ENCODE measurements at places on chromosomes 1 and 21. TPM values are rescaled to one million over a fixed set of nuclear protein-coding genes. Genes with fewer than 3 reads are reported as not detected.
A peak's percentile ranks its signal among the peaks of the same experiment; 100 is the strongest.

DNA sequence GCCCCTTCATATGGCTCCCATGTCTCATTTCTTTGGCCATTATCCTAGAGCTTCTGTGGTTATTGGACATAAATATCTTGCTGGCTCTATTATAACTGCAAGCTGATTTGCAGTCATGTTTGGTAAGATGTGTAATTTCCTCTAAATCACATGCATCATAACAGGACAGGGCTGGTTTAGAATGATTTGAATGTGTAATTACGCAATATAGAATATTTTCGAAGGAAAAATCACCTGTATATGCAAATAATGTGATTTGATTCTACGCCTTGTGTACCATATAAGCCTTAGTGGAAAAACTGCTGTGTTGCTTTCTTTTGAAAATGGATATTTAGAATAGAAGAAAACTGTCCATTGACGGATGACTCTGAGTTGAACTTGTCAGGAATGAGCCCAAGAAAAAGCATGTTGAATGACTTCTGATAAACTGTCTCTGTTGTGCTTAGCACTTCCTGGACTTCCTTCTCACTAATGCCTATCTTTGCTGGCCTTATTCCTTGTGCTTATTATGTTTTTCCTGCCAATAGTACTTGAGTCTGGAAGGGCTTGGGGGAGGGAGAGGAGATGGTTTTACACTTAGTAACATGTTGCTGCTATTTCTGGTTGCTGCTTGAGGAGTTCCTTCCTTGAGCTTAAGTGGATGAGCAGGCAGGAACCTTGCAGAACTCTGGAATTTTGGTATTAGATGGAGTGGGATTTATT is 6.5 kb downstream of the CACHD1 start:
- H3K27ac ChIP-seq, result peak overlapping the region; percentile 87
- H3K4me1 ChIP-seq, result peaks cover 4% of the 10 kb centered on the region
- no peaks in the 10 kb centered on the region for H3K27me3 ChIP-seq
- H3K36me3 ChIP-seq, result no peaks in the 10 kb centered on the region

The CD84 gene
- 9.8 TPM for total RNA-seq

The KDF1 gene
- 10.8 TPM for total RNA-seq

GRCh38 chr21:45618846-45619485 is 24.6 kb upstream of the PCBP3 start:
- no peaks in the 10 kb centered on the region for H3K4me1 ChIP-seq
- H3K4me3 ChIP-seq, result no peak overlapping the region
- peak; percentile 24 for DNase-seq
- no peaks in the 10 kb centered on the region for H3K36me3 ChIP-seq

- no peak for DNase-seq
- no peaks in the 10 kb centered on the region for H3K36me3 ChIP-seq
- H3K27me3 ChIP-seq, result no peaks in the 10 kb centered on the region
These were observed 9.0 kb downstream of the GSTM5 start for GRCh38 chr1:109721042-109721441.

- H3K4me3 ChIP-seq, result no peak overlapping the region
- DNase-seq, result no peak
- H3K27me3 ChIP-seq, result no peaks in the 10 kb centered on the region
- no peaks in the 10 kb centered on the region for H3K36me3 ChIP-seq
These were observed 11.0 kb upstream of the XCL2 start for GRCh38 chr1:168554603-168555483.

DNA sequence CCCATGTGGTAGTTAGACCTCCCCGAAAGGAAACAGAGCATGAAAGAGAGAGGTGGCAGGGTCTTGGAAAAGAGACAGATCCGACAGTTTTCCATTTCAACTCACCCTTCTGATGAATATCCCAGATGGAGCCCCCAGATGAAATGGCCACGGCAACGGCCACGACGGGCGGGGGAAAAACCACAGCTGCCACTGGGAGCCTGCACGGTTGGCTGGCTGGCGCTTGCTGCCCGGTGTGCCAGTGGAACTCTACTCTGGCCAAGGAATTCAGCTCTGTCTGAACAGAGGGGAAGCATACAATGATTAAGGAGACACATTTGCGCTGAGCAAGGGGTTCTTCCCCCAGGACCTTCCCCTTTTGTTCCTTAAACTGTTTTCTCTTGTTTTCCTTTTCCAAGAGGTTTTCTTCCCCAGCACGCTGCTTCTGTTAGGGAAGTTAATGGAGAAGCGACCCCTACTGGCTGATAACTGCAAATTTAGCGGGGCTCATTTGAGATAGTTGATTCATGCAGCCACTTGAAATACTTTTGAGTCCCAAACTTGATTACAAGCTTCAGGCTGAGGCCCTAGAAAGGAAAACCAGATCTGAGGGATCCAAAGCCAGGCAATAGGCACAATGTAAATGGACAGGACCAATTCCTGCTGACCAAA is 1122.5 kb downstream of the NCAM2 start:
- no peak for DNase-seq
- no peaks in the 10 kb centered on the region for H3K4me1 ChIP-seq
- no peak overlapping the region for H3K4me3 ChIP-seq
- no peak overlapping the region for H3K27ac ChIP-seq

The SRSF11 gene
- total RNA-seq, result 295 TPM

The C1orf56 gene
- 7.6 TPM for total RNA-seq

The LRRC40 gene
- 22.1 TPM for total RNA-seq

DNA sequence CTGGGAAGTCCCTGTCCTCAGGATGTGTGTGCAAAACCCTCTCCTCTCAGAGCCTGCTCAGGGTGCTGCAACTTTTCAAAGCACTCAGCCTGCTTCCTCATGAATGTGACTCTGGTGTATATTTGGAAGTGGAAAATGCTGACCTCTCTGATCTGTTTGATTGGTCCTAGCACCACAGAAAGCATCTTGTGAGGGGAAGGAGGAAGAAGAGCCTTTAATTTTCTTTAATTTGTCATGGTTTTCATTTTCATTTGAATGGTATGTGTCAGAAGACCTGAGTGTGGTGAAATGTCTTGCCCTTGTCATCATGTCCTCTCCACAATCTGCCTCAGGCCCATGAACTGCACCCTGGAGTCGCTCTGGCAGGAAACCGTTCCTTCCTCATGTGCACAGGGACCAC is 383.5 kb downstream of the NTNG1 start:
- H3K4me3 ChIP-seq, result no peak overlapping the region
- H3K27ac ChIP-seq, result no peak overlapping the region
- H3K27me3 ChIP-seq, result no peaks in the 10 kb centered on the region
- DNase-seq, result no peak
